ENCODE measurements at places on chromosomes 12 and 14. TPM values are rescaled to one million over a fixed set of nuclear protein-coding genes. Genes with fewer than 3 reads are reported as not detected.
A peak's percentile ranks its signal among the peaks of the same experiment; 100 is the strongest.

GRCh38 chr12:68641138-68641537 lies 30.4 kb downstream of the RAP1B start:
- peak overlapping the region; percentile 72 for H3K27ac ChIP-seq
- H3K27me3 ChIP-seq, result no peaks in the 10 kb centered on the region
- peak overlapping the region; percentile 57 for H3K4me3 ChIP-seq
- no peak for DNase-seq

ERBB3 gene
- not detected for total RNA-seq

NFYB gene
- 17.0 TPM for total RNA-seq

RIN3 gene
- 61.3 TPM for total RNA-seq

- H3K36me3 ChIP-seq, result peaks cover 23% of the 10 kb centered on the region
- peaks cover 31% of the 10 kb centered on the region for H3K4me1 ChIP-seq
- H3K27me3 ChIP-seq, result no peaks in the 10 kb centered on the region
- no peak for DNase-seq
Measured at GRCh38 chr14:77580964-77581505, 35.4 kb downstream of the SPTLC2 start.

DNA sequence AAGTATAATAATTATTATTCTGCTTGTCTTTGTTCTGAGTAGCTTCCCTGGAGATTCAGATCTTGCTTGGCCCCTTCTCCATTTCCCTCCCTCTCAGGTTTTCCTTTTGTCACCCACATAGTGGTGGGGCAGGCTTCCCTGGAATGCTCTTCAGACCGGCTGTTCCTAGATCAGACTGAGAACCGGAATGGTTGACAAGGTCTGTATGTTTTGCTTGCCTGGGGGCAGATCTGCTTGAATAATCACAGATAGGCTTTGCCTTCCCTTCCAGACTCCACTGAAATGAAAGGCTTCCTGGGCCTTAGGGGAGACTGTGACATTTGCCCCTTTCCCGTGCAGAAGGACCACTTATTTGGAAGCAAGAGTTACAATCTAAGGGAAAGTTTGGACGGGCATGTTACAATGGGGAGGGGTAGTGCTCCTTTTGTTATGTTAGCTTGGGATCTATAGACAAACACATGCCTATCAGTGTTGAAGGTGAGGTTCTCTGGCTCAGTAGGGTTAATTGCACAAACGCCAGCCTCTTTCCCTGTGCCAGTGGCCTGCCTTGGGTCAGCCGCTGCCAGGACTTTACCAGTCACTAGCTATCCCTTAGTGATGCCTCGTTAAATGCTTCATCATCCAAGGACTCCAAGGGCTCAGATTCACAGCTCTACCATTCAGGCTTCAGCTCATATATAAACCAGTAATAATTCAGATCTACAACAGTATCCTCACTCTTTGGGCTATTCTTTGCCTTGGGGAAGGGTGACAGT lies 178.6 kb downstream of the SNAPC1 start:
- no peaks in the 10 kb centered on the region for H3K4me1 ChIP-seq
- peaks cover 8% of the 10 kb centered on the region for H3K27me3 ChIP-seq
- no peak for DNase-seq
- H3K36me3 ChIP-seq, result no peaks in the 10 kb centered on the region
- H3K27ac ChIP-seq, result no peak overlapping the region
- no peak overlapping the region for H3K4me3 ChIP-seq

IPO4 gene
- 80.3 TPM for total RNA-seq

- no peaks in the 10 kb centered on the region for H3K27me3 ChIP-seq
- H3K4me1 ChIP-seq, result peaks cover 6% of the 10 kb centered on the region
- peaks cover 26% of the 10 kb centered on the region for H3K36me3 ChIP-seq
- no peak overlapping the region for H3K27ac ChIP-seq
Measured at GRCh38 chr12:100184549-100185145, 16.0 kb upstream of the ACTR6 start.

DNA sequence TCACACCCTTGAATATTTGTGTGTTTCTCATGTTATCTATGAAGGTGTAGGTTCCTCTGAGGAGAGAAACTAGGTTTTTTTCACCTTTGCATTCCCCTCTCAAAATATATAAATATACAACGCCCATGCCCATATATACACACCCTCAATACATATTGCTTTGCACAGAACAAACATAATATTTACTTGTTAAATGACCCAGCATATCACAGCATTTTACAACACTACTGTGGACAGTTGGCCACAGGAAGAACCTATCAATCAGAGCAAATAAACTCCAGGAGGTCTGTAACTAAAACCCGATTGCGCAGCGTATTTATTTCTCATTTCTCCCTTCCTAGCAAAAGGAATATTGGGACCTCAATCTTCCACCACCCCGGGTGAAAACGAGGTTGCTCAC lies 196.0 kb downstream of the SLC5A8 start:
- no peak for DNase-seq
- no peak overlapping the region for H3K4me3 ChIP-seq
- no peaks in the 10 kb centered on the region for H3K27me3 ChIP-seq
- no peak overlapping the region for H3K27ac ChIP-seq
- H3K36me3 ChIP-seq, result no peaks in the 10 kb centered on the region

GRCh38 chr12:89632778-89633177 lies 75.9 kb downstream of the ATP2B1 start:
- no peak overlapping the region for H3K27ac ChIP-seq
- peaks cover 81% of the 10 kb centered on the region for H3K36me3 ChIP-seq
- H3K4me1 ChIP-seq, result peaks cover 5% of the 10 kb centered on the region
- no peaks in the 10 kb centered on the region for H3K27me3 ChIP-seq
- no peak overlapping the region for H3K4me3 ChIP-seq
- no peak for DNase-seq

DNA sequence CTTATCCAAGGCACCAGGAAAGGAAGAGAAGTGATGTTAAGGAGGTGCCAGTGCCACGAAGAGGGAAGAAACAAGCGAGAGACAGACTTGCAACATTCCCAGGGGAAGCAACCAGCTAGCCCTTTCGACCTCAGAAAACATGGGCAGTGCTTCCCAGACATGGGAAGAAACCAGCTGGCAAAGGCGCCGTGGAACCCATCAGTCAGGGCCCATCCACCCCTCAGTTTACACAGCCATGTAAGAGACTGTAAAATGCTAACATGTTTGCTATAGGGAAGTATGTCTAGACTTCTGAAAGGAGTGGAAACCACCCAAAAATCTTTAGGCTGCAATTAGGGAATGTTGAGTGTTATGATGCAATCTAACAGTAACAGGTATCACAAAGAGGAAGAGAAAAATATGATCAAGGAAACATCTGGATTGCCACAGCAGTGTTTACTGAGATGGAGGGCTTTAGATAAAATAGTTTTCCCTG lies 26.3 kb downstream of the ANAPC5 start:
- H3K27me3 ChIP-seq, result no peaks in the 10 kb centered on the region
- no peak overlapping the region for H3K4me3 ChIP-seq
- no peak overlapping the region for H3K27ac ChIP-seq
- H3K36me3 ChIP-seq, result peaks cover 86% of the 10 kb centered on the region
- peaks cover 5% of the 10 kb centered on the region for H3K4me1 ChIP-seq
- no peak for DNase-seq

- H3K4me3 ChIP-seq, result no peak overlapping the region
- H3K27me3 ChIP-seq, result peaks cover 4% of the 10 kb centered on the region
- no peak for DNase-seq
- H3K27ac ChIP-seq, result no peak overlapping the region
- H3K36me3 ChIP-seq, result no peaks in the 10 kb centered on the region
- H3K4me1 ChIP-seq, result no peaks in the 10 kb centered on the region
Measured at GRCh38 chr14:34256223-34256622, 205.8 kb downstream of the SPTSSA start.

- no peak overlapping the region for H3K27ac ChIP-seq
- H3K4me1 ChIP-seq, result no peaks in the 10 kb centered on the region
- DNase-seq, result no peak
- H3K27me3 ChIP-seq, result peaks cover 15% of the 10 kb centered on the region
- H3K36me3 ChIP-seq, result no peaks in the 10 kb centered on the region
Measured at GRCh38 chr14:59093902-59094301, 94.6 kb upstream of the DAAM1 start.

BDKRB2 gene
- not detected for total RNA-seq

DNA sequence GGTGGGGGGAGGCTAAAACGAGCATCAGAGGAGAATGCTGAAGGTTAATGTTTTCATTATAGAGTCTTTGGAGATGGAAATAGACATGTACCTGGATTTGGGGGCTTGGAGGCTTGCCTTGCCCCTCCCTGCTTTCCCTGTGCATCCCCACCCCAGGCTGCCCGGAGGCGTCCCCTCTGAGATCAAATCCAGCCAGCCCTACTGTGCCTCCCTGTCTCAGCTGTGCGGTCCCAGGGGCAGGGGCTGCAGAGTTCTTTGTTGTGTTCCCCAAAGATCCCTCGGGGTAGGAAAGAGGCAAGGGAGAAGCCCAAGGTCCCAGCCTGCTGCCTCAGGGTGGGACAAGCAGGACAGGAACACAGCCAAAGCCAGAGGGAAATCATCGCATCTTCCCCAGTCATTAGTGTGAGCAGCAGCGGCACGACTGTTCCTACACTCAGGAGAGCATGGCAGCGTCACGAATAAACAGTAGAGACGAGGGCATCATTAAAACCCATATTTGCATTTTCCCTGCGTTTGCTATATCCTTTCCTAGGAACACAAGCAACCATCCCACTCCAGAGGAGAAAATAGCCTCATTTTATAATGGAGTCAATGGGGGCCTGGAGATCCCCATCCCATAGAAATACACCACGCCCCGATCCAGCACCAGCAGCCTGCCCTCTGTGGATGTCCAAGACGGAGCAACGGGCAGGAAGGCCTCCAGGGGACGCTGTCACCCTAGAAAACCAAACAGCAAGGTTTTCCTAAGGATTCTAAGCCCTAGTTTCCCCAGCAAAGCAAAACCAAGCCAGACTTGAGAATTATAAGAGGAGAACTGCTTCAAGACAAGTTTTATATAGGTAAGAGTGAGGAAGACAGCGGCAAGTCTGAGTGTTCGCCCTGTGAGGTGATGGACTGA lies 32.4 kb downstream of the ANO2 start:
- no peak overlapping the region for H3K27ac ChIP-seq
- H3K36me3 ChIP-seq, result no peaks in the 10 kb centered on the region
- peaks cover 5% of the 10 kb centered on the region for H3K27me3 ChIP-seq
- H3K4me1 ChIP-seq, result no peaks in the 10 kb centered on the region

DNA sequence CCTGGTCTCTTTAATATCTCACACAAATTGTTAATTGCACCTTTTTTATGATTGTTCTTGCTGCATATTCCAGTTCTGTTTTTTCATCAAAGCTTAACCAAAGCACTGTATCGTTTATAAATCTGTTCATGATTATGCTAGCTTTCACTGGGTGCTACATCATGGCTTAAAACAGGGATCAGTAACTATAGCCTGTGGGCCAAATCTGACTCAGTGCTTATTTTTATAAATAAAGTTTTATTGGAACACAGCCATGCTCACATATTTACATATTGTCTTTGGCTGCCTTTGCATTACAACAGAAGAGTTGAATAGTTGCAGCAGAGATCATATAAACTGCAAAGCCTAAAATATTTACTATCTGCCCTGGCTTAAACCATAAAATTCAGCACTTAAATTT lies 183.4 kb upstream of the NRXN3 start:
- H3K4me1 ChIP-seq, result no peaks in the 10 kb centered on the region
- H3K36me3 ChIP-seq, result no peaks in the 10 kb centered on the region
- DNase-seq, result no peak
- peaks cover 6% of the 10 kb centered on the region for H3K27me3 ChIP-seq

MYO1H gene
- total RNA-seq, result not detected

SRRM4 gene
- not detected for total RNA-seq

KRT83 gene
- total RNA-seq, result not detected

- no peaks in the 10 kb centered on the region for H3K27me3 ChIP-seq
- H3K4me3 ChIP-seq, result no peak overlapping the region
- DNase-seq, result no peak
- no peaks in the 10 kb centered on the region for H3K4me1 ChIP-seq
- no peak overlapping the region for H3K27ac ChIP-seq
Measured at GRCh38 chr12:125720961-125721360, 655.7 kb downstream of the AACS start.

AMDHD1 gene
- 0.61 TPM for total RNA-seq

DNA sequence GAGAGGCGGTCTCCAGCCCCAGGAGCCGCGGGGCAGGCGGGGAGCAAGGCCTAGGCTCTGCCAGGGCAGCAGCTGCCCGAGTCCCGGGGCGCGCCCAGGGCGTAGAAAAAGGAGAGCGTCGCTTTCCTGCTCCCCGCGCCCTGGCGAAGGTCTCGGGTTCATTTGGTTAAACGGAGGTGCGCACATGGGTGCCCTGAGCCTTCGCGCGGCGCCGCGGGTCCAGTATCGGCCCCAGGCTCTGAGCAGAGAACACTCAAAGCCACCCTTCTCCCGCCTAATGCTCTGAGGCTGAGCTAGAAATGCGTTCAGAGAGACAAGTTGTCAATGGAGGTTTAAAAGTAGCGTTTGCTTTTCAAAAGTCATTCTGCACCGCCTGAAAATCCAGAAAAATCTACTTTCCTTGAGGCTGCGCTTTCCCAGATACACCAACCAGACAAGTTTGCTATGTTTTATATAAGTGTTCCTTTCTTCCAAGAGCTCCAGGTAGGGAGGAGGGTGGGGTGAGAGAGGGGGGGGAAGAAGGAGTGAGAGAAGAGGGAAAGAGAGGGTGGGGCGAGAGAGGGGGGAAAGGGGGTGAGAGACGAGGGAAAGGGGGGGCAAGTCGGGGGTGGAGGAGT lies 1.5 kb downstream of the TMEM132C start:
- H3K4me3 ChIP-seq, result no peak overlapping the region
- no peak overlapping the region for H3K27ac ChIP-seq
- H3K36me3 ChIP-seq, result no peaks in the 10 kb centered on the region
- peaks cover 3% of the 10 kb centered on the region for H3K4me1 ChIP-seq
- DNase-seq, result no peak

- no peak overlapping the region for H3K27ac ChIP-seq
- peaks cover 31% of the 10 kb centered on the region for H3K27me3 ChIP-seq
- no peaks in the 10 kb centered on the region for H3K4me1 ChIP-seq
- H3K4me3 ChIP-seq, result no peak overlapping the region
- DNase-seq, result no peak
Measured at GRCh38 chr14:99256483-99256874, 15.5 kb downstream of the BCL11B start.

GRCh38 chr12:3219233-3219632 lies 142.1 kb downstream of the TSPAN9 start:
- H3K27ac ChIP-seq, result no peak overlapping the region
- no peak for DNase-seq
- peaks cover 3% of the 10 kb centered on the region for H3K27me3 ChIP-seq
- peaks cover 9% of the 10 kb centered on the region for H3K4me1 ChIP-seq

GRCh38 chr14:23284654-23285529 lies 1.0 kb downstream of the HOMEZ start:
- no peak for DNase-seq
- peak overlapping the region; percentile 96 for H3K4me3 ChIP-seq
- H3K27me3 ChIP-seq, result no peaks in the 10 kb centered on the region
- peak overlapping the region; percentile 86 for H3K27ac ChIP-seq

DNA sequence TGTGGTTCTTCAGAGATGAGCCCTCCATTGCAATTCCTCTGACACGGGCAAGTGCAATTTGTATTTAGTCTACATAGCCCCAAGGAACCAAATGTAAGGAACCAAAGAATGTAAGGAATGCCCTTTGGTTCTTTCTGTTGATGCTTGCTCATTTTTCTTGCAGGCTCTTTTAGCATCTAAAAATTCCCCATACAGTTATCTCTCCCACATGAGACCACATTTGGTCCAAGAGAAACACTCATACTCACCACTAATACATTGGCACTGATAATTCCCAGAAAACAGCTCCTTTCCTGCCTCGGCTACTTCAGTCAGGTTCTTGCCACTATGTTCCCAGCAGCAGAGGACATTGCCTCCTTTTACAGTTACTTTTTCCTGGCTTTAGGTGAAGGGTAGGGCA lies 332.6 kb downstream of the AEBP2 start:
- H3K27me3 ChIP-seq, result no peaks in the 10 kb centered on the region
- DNase-seq, result no peak
- H3K4me1 ChIP-seq, result no peaks in the 10 kb centered on the region
- H3K27ac ChIP-seq, result no peak overlapping the region
